ENCODE measurements at places on chromosomes 13 and 19.

GRCh38 chr19:56273563-56274117, 1.1 kb downstream of the EDDM13 start:
- DNase-seq: no peak

DNA sequence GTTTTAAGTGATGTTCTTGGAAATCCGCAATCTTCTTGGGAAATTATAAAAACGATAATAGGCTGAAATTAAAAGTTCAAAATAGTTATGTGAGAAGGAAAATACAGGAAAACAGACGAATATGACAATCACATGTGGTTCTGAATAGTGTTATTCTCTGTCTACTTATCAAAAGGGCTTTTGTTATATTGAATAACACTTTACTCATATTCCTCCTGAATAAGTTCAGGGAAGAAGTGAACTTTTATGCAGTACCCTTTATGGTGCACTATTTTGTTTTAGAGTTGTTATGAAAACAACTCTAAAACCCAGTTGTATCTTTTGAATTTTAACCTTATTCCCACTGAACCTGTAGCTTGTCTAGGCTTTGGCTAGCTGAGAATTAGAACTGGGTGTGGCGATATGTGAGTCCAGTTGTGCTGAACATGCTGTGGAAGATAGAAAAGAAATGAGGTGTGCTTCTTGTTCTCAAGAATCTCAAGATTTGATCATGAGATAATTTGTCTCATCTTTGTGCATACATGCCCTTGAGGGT, 384.4 kb downstream of the LMO7 start:
- DNase-seq: no peak

GRCh38 chr13:44648392-44649103, 72.4 kb upstream of the TSC22D1 start:
- no peak for DNase-seq

- DNase-seq: no peak
Observed at GRCh38 chr19:3202346-3202745, 16.6 kb downstream of the NCLN start.

DNA sequence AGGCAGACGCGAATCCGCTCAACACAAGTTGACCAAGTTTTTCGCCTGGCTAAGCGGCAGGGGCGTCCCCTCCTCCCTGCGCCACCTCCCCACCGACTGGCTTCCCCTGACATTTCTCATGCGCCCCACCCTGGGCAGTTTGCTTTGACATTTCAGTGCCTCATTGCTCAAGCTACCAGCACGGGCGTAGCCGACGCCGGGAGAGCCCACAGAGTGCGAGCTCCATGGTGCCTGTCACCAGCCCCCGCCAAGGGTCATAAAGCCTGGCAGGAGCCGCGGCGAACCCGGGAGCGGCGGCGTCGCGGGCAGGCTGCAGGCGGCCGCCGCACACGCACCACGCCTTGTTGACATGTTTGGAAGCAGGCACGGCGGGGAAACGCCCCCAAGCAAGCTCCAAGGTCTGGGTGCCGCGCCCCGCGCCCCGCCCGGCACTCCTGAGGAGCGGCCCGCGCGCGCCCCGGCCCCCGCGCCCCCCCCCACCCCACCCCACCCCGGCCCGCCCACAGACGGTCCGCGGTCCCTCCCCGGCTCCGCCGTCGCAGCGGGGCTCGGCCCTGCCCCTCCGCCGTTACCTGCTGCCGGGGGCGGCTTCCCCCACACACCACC, 601 bp downstream of the FBXL3 start:
- peak; percentile 52 for DNase-seq

DNA sequence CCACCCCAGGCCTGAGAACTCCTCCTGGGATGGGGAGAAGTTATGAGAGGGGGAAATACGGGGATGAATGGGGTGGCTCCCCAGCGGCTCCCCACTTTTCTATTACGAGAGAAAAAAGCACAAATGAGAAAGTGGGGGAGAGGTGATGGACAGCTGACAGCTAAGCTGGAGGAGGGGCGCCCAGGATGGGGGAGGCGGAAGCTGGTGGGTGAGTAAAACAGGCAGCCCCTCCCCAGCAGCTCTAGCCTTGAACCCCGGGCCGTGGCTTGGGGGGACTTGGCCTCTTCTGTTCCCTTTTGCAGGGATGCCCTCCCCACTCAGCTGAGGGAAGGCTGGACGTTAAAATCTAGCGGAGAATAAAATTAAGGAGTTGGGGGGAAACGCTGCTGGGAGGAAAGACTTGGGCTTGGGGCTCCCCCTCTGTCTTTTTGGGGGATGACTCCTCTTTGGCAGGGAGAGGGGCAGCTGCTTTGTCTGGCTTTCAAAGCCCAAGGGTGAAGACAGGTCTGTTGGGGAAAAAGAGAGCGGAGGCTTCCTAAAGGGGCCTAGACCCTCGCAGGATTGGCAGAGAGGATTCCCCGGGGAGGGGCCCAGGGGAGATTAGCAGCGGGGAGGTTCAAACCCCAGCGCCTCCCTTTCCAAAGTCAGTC, 1.4 kb upstream of the SAMD1 start:
- DNase-seq: peak; percentile 23

DNA sequence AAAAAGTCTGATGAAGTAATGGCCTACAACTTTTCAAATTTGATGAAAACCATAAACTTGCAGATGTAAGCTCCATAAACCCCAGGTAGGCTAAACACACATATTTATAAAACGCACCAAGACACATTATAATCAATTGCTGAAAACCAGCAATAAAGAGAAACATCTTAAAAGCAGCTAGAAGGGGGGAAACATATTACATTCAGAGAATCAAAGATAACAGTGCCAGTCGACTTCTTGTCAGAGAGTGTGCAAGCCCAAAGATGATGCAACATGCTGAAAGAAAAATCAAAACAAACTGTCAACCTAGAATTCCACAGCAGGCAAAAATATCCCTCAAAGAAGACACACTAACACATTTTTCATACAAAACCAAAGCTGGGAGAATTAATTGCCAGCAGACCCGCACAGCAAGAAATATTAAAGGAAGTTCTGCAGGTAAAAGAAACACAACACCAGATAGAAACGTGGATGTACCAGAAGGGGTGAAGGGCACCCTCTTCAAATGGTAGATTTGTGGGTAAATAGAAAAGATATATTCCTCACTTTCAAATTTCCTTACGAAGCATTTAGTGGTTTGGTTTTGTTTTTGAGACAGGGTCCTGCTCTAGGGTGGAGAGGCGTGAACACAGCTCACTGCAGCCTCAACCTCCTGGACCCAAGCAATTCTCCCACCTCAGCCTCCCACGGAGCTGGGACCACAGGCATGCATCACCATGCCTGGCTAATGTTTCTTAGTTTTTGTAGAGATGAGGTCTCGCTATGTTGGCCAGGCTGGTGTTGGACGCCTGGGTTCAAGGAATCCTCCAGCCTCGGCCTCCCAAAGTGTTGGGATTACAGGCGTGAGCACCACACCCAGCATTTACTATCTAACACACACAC, 16.5 kb upstream of the ATP1A3 start:
- no peak for DNase-seq

DNA sequence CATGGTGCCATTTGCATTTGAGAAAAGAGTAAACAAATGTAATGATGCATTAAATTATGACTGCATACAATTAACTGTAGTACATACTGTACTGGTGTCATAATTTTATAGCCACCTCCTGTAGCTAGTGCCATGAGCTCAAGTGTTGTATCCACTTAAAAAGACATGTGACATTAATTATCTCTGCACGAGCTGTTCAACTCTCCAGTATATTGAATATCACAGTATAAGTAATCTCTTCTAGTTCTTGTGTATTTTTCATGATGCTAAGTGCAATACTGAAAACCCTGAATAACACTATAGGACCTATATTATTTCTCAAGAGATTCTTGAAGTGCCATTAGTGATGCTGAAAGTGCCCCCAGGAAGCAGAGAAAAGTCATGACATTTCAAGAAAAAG, 387.3 kb downstream of the PCDH17 start:
- DNase-seq: peak; percentile 96

DNA sequence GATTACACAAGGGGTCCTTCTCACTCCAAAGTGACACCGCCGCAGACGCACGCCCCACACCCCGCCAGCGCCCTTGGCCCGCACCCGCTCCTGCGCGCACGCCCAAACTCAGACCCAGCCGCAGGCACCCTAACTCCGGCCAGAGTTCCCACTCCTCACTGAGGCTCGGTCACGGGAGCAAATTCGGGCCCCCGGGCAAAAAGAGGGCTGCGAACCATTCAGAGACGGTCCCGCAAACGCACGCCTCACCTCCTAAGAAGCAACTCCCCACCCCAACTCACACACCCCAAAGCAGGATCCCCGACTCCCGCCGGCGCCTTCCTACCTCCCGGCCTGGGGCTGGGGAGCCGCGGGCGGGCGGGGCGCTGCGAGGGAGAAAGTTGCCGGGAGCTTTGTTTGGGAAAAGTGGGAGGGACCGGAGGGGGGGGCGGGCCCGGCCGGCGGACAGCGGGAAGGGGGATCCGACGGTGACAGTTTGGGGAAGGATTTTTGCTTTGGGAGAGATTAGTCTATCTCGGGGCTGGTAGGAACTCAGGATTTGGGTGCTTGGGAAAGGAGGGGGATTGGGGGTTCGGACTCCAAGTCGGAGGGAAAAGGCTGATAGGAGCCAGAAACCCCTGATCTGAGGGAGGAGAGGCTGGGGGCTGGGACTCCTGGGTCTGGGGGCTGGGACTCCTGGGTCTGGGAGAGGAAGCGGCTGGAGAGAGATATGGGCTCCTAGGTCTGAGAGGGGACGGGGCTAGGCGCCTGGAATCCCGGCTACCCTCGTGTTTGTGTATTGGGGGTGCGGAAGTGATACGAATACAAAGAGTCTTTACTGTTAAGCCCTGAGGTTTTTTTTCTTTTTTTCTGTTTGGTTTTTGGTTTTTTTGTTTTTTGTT, at the start of gene TEAD2:
TEAD2 (minus strand) TSS at position 369 of the 881 bp plus-strand sequence. CDS start 2,341 bp downstream, outside the sequence.
- DNase-seq: no peak
